Vagina (tissue), 2 donors: ENCODE measurements at places on chromosomes 16 and 17.

GRCh38 chr17:75762513-75763268, 2.3 kb downstream of the GALK1 start:
- DNase-seq, result no peak

- DNase-seq, result no peak
Measured at GRCh38 chr16:56354746-56355145, 70.6 kb downstream of the AMFR start.

DNA sequence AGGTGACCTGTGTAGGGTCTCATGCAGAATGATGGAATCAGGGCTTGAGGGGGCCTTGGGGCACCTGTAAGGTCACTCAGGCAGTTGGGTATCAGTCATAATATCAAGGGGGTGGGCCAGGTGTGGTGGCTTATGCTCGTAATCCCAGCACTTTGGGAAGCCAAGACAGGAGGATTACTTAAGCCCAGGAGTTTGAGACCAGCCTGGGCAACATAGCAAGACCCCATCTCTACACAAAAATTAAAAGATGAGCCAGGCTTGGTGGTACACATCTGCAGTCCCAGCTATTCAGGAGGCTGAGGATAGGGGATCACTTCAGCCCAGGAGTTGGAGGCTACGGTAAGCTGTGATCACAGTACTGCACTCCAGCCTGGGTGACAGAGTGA, 7.5 kb downstream of the ERN2 start:
- no peak for DNase-seq

DNA sequence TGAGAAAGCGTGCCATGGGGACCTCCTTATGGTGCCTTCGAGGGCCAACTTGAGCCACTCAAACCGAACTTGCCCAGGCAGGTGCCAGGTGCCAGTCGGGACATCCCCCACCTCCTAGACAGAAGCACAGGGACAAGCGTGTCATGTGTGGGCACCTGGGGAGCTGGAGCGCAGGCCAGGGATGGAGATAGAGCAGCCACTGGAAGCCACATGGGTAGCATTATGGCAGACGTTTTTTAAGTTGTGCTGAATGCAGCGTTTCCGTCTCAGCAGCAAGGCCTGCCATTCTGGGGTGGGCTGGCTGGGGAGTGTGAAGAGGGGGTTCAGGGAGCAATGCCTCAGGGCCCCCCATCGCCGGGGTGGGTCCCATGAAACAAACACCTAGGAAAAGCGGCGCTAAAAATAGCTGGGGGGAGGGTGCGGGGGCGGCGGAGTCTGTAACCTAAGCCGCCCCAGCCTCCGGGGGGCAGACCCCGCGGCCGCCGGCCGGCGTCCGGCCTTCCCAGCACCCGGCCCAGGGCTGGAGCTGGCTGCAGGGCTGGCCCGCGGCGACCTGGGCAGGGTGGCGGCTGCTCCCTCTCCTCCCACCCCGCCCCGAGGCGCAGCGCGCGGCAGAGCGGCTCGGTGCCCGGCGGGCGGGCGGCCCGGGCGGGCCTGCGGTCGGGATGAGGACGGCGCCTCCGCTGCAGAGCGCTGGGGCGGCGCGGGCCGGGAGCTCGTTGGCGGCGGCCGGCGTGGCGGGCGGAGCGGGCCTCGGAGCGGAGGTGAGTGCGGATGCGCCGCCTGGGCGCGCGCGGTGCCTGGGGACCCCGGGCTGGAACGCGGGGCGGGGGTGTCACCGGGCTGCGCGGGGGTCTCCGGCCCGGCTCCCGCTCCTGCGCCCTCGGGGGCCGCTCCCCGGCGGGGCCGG, at the start of gene ZNF469:
ZNF469 (plus strand) TSS at position 469 of the 910 bp plus-strand sequence. CDS start 44,512 bp downstream, outside the sequence.
- DNase-seq, result no peak

GRCh38 chr16:25009822-25010221, 5.3 kb downstream of the ARHGAP17 start:
- no peak for DNase-seq

DNA sequence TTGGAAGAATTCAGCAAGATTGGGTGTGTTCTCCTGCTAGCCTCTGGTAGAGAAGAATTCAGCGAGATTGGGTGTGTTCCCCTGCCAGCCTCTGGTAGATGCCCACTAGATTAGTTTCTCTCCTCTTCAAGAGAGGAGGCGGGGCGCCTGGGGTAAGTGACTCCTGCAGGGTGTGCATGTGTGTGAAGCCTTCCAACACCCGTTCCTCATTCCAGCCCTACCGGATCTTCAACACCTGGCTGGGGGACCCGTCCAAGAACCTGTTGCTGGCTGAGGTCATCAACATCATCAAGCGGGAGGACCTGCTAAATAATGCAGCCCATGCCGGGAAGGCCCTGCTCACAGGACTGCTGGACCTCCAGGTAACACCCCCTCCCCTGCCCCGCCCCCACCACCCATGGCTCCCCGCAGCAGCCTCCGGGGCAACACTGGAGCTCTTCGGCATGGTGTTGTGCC, 21.3 kb downstream of the TMEM186 start:
- DNase-seq, result no peak

DNA sequence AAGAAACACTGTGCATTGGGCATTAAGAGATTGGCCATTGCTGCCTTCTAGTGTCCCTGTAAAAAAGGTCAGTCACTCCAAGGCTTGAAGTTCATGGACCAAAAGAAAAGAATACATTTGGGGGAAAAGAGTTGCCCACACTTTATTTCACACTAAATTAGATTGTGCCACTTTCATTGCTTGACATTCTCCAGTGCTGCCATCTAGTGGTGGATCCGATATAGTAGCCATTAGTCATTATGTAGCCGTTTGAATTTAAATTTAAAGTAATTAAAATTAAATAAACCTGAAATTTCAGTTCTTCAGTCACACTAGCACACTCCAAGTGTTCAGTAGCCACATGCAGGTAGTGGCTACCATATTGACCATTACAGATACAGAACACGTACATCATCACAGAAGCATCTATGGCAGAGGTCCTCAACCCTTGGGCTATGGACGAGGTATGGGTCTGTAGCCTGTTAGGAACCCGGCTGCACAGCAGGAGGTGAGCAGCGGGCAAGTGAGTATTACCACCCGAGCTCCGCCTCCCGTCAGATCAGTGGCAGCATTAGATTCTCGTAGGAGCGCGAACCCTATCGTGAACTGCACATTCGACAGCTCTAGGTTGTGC, 21.9 kb upstream of the CDH5 start:
- no peak for DNase-seq

DNA sequence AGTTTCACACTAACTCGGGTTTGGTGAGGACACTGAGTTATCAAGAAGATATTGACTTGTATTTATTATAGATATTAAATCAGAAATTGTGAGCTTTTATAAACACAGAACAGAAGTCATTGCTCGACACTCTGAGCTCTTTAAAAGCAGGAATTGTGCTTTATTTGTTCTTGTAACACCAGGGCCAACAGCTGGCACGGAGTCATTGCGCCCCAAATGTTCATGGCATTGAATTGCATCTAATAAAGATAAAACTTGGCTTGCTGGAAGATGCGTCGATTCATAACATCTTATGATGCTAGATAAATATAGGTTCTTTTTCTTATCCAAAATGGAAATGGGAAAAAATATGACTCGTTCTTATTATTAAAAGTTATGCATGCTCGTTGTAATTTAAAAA, 11.8 kb upstream of the MLYCD start:
- DNase-seq, result no peak

- no peak for DNase-seq
Measured at GRCh38 chr16:29306943-29307597, 99.4 kb downstream of the NPIPB11 start.

DNA sequence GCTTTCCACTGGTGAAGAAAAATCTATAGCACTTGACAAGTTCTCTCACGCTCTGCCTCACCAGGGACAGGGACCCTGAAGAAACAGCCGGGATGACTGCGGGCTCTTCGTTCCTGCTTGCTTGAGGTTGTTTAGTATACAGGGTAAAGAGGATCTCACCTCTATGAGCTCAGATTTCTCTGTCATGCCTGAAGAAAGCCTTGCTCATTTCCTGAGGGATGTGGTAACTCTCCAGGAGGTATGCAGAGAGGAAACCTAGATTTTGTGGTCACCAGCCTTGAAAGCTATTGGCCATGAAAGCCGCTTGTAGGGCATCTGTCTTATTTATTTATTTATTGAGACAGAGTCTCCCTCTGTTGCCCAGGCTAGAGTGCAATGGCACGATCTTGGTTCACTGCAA, 23.2 kb downstream of the USP43 start:
- no peak for DNase-seq

- no peak for DNase-seq
Measured at GRCh38 chr16:22786691-22787090, 27.3 kb upstream of the HS3ST2 start.

DNA sequence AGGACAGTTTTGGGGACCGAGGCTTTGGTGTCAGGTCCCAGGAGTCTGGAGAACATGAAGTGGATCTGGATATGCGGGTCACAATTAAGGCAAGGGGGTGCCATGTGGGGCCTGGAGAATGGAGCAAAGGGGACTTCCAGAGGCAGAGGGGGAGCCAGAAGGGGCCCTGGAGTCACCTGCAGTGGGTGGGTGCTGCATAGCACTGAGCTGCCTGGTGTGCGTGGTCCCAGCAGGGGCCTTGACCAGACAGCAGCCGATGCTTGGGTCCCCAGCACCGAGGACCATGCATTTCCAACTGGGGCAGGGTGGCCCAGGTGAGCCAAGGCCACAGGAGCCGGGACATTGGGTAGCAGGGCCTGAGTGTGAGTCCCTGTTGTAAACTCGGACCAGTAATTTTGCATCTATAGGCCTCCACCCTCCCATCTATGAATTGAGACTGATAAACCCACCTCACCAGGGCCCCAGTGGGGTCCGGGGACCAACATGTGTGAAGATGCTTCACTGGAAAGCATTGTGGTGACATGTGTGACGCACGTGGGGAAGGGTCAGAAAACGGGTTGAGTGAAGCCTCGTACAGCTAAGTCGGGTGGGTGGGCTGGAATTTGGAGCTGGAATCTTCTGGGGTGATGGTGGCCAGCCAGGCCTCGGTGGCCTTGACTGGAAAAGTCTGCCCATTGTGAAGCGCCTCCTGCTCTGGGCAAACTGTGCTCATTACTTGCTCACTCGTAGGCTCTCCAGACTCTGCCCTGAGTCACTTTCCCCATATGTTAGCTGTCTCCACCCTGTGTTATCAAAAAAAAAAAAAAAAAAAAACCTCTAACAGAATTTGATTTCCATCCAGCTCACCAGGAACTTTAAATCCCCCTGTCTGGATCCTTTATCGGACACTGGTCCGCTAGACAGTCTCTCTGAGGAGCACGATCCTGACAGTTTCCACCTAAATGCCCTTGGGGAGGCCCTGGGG, 90.5 kb upstream of the ZNF469 start:
- DNase-seq, result no peak

DNA sequence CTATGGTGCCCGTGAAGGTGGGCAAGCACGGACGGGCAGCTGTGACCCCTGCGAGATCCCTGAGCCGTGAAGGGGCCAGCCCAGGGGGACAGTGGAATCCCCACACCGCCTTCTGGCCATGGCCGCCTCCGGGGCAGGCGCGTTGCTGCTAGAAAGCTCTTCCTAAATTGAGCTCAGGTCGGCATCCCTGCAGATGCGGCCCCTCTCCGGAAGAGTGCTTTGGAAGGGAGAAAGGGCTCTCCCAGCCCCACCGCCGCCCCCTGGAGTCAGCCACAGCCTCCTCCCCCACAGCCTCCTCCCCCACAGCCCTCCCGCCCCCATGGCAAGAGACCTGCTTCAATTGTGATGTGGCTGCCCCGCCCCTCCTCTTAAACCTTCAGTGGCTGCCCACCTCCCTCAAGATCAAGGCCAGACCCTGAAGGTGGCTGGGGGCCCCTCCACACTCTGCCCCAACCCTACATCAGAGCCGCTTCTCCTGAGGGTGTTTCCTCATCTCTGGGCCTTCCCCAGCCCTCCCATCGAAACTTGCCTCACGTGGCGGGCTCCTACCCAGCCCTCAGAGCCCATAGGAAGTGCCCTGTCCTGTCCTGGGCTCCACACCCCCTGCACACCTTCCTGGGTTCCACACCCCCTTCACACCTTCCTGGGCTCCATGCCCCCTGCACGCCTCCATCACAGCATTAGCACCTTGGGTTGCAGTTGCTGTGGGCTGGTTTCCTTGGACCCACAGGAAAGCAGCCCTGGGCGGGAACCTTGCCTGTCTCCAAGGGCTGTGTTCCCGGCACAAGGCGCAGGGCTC, 5.5 kb upstream of the CBFA2T3 start:
- DNase-seq, result no peak

- DNase-seq, result no peak
Measured at GRCh38 chr16:81639931-81640680, 139.0 kb upstream of the PLCG2 start.

- DNase-seq, result no peak
Measured at GRCh38 chr17:53896047-53896446, 73.3 kb downstream of the KIF2B start.

DNA sequence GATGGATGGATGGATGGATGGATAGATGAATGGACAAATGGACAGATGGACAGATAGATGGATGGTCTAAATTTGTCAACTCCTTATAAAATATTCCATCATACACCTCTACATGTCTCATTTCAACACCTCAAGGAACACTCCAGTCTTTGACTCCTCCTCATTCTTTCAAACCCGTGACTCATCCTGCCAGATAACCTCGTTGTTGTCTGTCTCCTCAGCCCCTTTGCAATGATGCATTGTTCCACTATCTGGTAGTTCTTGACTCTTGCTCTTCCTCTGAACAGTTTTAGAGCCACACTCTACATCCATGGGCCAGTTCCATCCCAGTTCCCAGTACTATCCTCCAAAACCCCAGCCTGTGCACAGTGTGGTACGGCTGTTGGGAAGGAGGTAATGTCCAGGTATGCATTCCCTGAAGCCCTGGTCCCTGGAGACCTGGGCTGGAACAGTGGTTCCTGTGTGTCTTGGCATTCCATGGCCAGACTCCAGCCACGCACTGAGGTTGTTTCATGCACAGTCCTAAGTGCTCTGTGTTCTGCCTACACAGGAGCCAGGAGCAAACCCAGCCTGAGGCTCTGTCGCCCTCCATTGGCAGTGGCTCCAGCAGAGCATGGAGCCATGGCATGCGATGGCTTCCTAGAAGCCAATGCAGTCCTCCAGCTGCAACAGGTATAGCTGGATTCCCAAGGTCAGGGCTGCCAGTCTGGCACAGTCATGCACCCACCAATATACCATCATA, 105.7 kb downstream of the C17orf67 start:
- DNase-seq, result no peak

GRCh38 chr17:15900871-15901270, 44.1 kb upstream of the ADORA2B start:
- no peak for DNase-seq

DNA sequence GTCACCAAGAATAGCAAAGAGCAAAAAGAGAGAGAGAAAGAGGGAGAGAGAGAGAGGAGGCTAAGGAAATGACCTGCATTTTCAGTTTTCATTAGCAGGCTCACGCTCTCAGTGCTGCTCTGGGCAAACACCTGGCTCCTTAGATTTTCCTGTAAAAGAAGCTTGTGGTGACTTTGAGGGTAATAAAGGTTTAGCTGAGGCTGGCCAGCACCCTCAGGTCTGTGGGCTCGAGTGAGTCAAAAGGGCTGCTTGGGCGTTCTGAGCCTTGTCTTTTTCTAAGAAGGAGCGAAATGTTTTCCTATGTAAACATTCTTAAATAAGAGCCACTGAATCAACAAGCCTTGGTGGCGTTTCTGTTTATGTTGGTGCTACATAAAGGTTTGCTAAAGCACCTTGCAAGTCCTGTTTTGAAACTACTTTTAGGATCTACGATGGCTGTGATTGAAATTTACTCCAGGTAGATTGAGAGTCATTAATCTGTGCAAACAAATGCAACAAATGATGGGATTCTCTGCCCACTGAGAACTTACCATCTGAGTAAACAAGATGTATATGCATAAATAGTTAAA, 38.8 kb downstream of the SHISA6 start:
- peak; percentile 22 for DNase-seq

GRCh38 chr17:80917716-80918560, 73.7 kb upstream of the CHMP6 start:
- no peak for DNase-seq
